ENCODE measurements at places on chromosomes 2 and 18.

GRCh38 chr2:47089083-47089464, 66.0 kb downstream of the STPG4 start:
- no peak for DNase-seq

- DNase-seq = no peak
Measured at GRCh38 chr18:62070302-62070701, 116.6 kb downstream of the PIGN start.

DNA sequence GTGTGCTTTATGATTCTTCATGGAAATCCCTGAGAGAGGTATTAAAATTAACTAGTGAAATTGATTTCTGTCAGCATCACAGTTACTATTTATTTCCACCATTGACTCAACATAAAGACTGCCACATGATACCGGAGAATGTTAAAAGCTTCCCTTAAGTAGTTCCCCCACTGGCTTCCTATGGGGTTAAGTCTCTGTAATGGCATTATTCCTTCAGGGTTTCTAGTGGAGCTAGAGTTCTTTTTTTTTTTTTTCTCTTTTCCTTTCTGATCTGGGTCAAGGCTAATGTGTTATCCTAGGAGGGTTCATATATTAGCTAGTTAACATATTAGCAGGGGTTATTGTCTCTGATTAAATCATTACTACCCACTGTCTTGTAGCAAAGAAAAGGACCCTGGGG, 1919.1 kb upstream of the PIK3C3 start:
- DNase-seq = no peak

DNA sequence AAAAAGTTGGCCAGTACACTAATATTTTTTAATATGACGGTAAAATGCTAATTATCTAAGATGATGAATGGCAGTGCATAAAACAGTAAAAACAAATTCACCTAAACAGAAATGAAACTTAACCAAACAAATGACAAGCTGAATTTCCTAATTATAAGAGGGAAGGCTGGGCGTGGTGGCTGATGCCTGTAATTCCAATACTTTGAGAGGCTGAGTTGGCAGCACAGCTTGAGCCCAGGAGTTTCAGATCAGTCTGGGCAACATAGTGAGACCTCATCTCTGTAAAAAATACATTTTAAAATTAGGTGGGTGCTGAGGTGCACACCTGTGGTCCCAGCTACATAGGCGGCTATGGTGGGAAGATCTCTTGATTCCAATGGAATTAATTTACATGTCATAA, 120.1 kb downstream of the USP34 start:
- DNase-seq = no peak

All from LNCaP clone FGC (cell line).